ENCODE measurements at places on chromosomes 4 and X. TPM values are rescaled to one million over a fixed set of nuclear protein-coding genes. Genes with fewer than 3 reads are reported as not detected.

GRCh38 chr4:151649479-151649878 lies 111.3 kb downstream of the GATB start:
- DNase-seq, result no peak

DNA sequence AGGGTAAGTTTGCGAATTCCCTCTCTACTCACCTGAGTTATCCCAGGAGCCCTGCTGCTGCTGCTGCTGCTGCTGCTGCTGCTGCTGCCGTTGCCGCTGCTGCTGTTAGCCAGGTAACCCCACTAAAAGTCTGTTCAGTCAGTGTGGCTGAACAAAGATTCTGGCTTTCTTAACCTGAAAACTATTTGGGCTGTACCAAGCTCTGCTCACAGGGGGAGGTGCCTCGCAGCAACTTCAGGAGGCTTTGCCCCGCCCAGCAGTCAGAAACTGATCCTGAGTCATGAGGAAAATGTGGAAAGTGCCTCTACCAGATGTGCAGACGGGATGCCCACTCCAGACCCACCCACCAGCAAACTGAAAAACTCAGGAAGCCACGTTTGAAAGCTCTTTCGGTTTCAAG lies at the start of gene CAPN6:
Gene CAPN6 (minus strand): TSS at position 145 of the 400 bp plus-strand sequence. CDS start 6,547 bp downstream, outside the sequence.
- peak; percentile 7 for DNase-seq

- no peak for DNase-seq
These were observed 28.0 kb upstream of the BANK1 start for GRCh38 chr4:101762534-101762933.

DNA sequence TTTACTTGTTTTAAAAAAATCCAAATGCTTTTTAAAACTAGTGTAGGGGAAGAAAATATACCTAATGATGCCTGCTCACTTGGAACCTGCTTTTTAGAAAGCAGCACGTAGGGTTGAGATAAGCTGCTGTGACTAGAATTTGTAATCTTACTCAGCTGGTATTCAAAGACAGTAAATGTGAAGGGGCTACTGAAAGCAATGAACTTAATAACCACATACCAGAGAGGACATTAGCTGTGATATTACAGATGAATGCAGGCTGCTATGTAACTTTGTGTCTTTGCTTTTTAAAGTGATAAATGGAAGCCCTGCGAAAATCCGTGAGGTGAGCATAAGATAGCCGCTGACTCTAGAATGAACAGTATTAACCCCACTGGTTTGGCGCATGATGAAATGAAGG lies 124.1 kb downstream of the TRIML1 start:
- no peak for DNase-seq

DNA sequence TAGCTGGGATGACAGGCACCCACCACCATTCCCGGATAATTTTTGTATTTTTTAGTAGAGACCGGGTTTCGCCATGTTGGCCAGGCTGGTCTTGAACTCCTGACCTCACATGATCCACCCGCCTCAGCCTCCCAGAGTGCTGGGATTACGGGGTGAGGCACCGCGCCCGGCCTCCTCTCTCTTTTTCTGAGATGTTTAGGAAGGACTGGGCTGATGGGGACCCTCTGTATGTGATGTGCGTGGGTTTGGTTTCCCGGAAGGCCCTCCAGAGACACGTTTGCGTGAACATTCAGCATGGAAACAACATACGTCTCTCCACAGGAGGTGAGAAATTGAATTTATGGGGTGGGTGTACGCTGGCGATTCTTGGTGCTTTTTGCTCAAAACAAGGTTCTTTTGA lies 18.6 kb downstream of the SHOX start:
- DNase-seq, result no peak

- DNase-seq, result no peak
These were observed 359.0 kb upstream of the BOD1L1 start for GRCh38 chr4:13986548-13986947.

DNA sequence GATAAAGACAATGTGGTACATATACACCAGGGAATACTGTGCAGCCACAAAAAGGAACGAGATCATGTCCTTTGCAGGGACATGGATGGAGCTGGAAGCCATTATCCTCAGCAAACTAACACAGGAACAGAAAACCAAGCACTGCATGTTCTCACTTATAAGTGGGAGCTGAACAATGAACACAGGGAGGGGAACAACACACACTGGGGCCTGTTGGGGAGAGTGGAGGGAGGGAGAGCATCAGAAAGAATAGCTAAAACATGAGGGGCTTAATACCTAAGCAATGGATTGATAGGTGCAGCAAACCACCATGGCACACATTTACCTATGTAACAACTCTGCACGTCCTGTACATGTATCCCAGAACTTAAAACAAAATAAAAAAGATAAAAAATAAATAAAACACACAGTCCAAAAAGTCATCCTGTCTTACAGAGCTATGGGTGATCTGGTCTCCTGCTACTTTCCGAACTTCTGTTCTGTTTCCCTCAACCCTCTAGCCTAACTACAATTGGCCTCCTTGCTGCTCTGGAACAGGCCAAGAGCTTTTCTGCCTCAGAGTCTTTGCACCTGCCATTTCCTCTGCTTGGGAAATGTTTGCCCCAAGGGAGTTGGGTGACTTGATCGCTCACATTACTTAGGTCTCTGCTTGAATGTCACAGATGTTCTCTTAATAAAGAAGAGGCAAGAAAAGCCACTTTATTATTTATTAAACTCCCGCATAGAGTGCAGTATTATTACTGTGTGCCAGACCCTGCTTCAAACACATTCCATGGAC lies 1.1 kb upstream of the CD38 start:
- no peak for DNase-seq

DNA sequence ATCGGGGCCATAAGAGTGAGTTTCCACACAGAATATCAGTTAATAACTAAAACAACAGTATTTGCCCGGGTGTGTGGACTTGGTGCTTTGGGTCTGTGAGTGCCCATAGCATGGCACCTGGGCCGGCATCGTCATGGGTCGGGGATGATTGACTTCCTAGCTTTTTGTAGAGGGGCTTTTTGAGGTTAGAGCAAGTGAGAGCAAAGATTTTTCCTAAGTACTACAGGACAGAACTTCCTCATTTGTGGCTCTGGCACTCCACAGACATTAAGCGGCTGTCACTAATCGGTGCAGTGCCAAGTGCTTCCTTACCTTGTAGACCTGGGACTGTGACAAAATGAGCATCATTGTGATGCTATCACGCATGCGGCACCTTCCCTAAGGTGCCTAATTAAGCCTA lies 81.0 kb downstream of the SHROOM2 start:
- DNase-seq, result no peak

Gene LRIT3
- total RNA-seq, result 0.27 TPM

DNA sequence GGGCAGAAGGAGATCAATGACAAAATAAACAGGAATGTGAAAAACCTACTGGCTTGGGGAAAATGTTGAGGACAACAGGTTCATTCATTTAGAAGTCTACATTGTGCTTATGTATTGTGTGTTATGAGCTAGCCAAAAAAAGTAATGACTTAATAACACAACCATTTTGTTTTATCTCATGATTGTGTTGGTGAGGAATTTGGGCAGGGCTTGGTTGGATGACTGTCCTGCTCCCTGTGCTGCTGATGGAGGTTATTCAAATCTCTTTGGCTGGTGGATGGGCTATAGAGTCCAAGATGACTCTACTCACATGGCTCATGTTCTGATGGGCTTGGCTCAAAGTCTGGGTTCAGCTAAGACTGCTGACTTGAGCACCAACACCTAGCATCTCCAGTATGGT lies 116.3 kb downstream of the HS3ST1 start:
- no peak for DNase-seq

DNA sequence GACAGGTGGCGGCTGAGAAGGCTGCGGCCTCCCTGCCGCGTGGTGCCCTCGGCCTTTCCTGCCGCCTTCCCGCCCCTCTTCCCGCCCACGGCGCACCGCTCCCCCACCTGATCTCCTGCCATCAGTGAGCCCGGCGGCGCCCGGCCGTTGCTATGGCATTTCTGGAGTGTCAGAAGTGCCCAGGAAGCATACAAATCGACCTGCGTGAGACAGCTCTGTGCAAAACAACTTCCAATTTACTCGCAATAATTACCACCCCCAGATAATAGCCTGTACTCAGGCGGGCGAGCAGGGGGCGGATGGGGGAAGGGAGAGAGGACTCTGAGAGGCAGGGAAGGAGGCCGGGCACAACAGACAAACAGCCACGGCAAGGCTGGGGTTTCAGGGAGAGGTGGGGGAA lies 16.6 kb upstream of the ERCC6L start:
- no peak for DNase-seq

DNA sequence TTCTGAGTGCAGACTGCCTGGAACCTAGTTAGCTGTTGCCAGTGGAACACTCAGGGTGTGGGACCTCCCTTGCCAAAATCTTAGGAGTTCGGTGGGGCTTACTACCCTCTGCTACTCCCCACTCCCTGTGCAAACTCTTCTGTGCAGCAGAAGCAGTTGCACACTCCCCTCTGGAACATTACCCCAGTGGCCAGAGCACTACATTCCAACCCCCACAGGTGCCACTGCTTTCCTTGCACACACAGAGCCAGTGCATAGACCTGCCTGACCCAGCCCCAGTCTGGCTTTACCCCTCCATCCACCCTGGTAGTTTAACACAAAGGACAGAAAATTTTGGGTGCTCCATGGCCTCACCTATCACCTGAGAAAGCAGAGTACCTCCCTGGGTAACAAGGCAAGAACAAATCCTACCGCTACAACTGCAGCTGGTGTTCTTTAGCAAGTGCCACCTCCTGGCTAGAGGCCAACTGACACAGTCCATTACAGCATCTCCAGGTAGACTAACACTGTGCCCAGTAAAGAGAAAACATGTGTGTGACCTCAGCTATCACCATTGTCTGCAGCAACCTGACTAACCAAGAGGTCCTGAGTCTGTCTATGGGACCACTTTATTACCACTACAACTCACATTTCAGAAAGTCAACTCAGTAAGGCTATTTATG lies 11.5 kb upstream of the RASSF6 start:
- peak; percentile 39 for DNase-seq

Gene CT45A1
- not detected for total RNA-seq

GRCh38 chrX:154068560-154068959 lies 29.0 kb downstream of the MECP2 start:
- DNase-seq, result no peak

GRCh38 chr4:108166441-108167315 lies 2.1 kb downstream of the LEF1 start:
- peak; percentile 34 for DNase-seq

- DNase-seq, result no peak
These were observed 28.8 kb upstream of the SETD7 start for GRCh38 chr4:139584784-139585183.

- DNase-seq, result no peak
These were observed 226.7 kb downstream of the ARHGAP10 start for GRCh38 chr4:147958489-147959065.

Gene WDR19
- 27.3 TPM for total RNA-seq

- no peak for DNase-seq
These were observed 117.6 kb downstream of the STK32B start for GRCh38 chr4:5168891-5169290.

DNA sequence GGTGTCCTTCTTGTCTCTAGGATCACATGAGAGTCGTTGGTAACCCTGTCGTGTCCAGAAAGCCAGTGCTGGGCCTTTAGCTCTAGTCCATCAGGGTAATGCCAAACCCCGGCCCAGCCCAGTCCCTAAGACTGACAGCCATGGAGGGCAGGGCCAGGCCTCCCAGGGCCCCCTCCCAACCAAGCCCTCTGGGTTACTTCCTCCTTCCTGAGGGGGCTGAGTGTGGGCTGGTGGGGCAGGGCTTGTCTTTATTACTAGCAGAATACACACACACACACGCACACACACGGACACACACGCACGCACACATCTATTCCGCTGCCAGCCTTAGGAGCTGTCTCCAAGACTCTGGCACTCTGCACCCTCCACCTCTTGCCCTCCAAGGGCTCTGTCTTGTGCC lies 35.6 kb upstream of the CDKN2AIP start:
- peak; percentile 49 for DNase-seq

DNA sequence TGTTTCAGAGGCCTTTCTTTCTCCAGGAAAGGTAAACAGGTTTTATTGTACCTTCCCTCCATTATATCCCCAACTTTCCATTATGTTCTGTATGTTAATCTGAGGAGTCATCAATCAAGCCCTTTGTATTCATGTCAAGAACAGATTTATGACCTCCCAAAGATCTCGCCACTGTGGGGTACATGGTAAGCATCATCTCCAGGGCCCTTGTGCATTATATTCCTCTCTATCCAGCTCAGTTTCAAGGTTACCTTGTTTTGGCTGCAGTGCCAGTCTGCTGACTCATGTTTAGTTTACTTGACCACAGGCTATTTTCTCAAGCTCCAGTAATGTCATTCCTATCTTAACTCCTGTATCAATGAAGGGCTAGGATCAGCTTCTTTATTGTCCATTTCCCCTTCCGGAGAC lies 125.1 kb upstream of the FRMPD4 start:
- DNase-seq, result no peak

DNA sequence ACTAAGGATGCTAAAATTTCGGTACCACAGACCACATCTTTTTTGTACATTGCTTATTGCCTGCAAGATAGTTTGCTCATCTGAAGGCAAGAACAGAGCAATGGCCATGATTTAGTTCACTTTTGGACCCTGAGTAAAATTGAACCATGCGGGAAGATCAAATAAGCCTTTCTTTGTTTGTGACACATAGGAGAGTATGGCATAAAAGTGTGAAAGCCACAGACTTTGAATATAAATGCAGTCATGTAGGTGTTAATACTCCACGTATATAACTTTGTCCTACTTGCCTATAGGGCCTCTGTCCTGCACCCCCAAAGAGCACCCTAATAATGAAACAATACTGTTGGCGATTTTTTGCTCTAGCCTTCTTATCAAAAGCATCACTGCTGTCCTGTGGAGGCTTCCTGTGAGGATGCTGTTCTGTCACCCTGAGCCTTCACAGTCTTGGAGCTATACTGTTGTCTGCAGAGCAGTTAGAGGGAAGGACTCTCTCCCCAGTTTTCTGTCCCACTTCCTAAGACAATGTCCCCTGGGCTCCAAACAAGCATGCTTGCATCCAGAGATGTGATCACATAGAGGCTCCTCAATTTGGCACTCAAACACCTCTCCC lies 10.2 kb upstream of the CXCL13 start:
- DNase-seq, result no peak

DNA sequence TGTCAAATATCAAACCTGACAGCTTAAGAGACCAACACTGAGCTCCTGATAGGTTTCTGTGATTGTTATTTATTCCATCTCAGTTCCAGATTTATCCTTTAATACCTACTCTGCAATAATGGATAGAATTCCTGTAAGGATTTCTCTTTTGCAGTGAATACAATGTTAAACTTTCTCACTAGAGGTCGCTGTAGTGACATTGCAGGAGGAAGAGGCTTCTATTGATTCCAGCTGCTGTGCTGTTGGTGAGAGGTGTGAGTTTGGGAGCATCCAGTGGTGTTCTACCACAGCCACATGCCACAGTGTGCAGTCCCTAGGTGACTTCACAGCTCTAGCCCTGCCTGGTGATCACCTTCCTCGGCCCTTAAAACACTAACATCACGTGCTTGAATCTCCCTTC lies 34.6 kb upstream of the DCAF8L2 start:
- DNase-seq, result no peak

Gene BEX4
- total RNA-seq, result 60.6 TPM

GRCh38 chr4:18388039-18388438 lies 366.5 kb upstream of the LCORL start:
- no peak for DNase-seq

Gene PRDM5
- 18.9 TPM for total RNA-seq

Gene SLITRK4
- total RNA-seq, result 4.6 TPM

- DNase-seq, result no peak
These were observed 76.4 kb downstream of the ZFYVE28 start for GRCh38 chr4:2341911-2342652.
